ENCODE measurements at places on chromosomes 4 and X.

DNA sequence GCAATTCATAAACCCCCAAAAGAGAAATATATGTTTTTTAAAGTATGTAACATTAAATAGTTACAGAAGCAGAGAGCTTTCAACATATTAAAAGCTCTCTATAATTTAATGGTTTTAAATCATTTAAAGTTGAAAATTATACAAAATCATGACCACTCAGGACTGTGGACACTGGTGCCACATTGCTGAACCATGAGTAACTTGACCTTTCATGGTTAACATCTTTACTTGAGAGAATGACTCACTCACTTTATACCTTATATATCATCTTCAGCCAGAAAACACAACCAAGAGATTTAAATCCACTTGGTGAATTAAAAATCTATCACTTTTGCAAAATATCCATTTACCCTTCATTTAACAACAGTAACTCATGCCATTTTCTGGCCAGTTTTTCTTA lies 584.3 kb upstream of the SMIM31 start:
- no peak for DNase-seq

- DNase-seq, result no peak
Measured at GRCh38 chr4:29014555-29014954, 1705.6 kb upstream of the PCDH7 start.

DNA sequence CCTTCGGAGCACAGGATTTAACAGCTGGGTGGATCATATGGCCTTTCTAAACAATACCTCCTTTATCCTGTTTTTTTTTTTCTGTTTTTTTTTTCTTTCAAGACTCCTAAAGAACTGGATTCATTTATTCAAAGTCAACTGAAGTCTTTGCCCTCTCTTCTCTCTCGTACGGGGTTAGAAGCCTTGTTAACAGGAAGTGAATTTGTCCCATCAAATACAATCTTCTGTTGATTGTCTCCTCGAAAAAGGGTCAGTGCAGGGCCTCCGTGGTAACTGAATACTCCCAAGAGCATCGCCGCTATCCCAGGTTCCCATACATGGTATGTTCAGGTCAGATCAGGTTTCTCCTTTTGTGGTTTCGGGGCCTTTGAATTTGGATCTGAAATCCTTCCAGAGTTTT lies 1.8 kb upstream of the TMEM128 start:
- no peak for DNase-seq

DNA sequence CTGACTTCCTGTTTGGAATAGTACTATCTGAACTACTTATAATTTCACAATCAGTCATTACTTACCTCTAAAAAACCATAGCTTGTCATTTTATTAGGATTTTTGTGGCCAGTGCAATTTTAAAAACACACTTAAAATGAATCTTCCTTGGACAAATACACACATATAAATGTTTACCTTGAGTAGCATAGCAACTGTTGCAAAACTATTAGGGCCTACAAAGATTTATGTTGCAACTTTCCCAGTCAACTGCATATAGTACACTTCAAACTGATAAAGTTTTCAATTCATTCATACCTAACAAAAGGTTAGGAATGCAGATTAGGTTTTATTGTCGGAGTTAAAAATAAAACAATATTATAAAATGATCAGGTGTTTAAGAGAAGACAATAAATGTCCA lies 193.0 kb downstream of the PDGFC start:
- DNase-seq, result no peak

GRCh38 chr4:114782415-114783214 lies 184.0 kb downstream of the UGT8 start:
- DNase-seq, result no peak

DNA sequence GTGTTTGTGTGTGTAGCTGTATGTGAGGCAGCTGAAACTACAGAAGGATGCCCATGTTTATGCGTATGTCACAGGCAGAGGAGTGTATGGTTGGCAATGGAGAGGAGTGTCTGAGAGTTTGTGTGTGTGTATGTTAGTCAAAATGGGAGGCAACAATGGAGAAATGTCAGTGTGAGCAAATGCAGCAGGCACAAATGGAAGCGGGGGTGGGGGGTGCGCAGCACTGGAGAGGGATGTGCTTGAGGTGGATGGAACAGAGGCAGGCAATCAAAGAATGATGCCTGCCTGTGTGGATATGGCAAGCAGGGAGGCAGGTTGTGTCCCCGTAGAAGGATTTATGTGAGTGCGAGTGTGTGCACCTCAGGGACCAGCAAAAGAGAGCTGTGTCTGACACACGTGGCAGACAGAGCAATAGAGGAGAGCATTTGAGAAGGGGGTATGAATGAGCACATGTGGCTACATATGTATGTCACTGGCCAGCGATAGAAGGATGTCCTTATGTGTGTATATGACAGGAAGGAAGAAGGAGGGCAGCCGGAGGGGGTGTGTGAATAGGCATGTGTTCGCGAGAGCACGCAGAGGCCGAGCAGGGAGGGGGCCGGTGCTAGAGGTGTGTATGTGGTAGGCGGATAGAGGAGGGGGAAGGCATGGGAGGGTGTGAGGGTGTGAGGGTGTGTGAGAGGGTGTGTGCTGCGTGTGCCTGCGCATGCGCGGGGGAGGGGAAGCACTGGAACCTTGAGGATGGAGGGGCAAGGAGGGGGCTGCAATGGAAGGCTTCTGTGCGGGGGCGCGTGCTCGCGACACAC lies 1.1 kb downstream of the PJA1 start:
- peak; percentile 52 for DNase-seq

GRCh38 chr4:53855581-53856250 lies 208.7 kb downstream of the CHIC2 start:
- no peak for DNase-seq

- no peak for DNase-seq
Measured at GRCh38 chr4:76954489-76954888, 4.9 kb downstream of the SEPTIN11 start.

DNA sequence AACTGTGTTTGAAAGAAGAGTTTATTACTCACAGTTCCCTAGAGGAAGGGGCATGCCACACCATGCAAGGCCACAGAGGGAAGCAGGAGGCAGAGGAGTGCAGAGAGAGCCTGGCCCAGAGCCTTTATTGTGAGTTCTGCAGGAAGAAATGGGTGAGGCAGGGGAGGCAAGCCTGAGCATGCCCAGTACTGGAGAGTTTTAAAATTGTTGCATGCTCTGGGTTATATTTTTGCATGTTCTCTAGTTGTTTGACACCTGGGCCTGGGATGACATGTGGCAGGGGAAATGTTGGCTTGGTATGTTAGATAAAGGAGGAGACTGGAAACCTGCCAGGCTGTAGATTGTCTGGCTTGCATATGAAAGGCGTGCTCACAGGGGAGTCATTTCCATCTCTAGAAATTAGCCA lies 19.7 kb upstream of the CRMP1 start:
- no peak for DNase-seq

DNA sequence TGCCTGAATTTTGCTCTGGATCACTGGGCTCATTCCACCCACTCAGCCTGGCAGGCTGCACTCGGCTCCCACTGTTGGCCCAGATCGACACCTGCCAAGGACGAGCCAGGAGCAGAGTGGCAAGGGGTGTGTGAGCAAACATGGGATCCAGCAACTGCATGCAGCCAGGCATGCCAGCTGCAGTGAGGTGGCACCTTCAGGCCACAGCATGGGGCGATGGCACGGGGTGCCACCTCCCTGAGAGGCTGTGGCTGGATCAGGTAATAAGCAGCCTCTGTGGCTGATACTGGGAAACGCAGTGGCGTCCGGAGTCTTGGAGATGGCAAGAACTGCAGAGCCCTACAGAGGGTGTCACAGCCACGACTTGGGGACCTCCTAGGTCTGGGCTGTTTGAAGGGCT lies 244.5 kb upstream of the FSTL5 start:
- DNase-seq, result no peak

GRCh38 chr4:80086296-80086695 lies 13.3 kb upstream of the ANTXR2 start:
- DNase-seq, result no peak

- no peak for DNase-seq
Measured at GRCh38 chr4:99430106-99430505, 5.0 kb downstream of the ADH7 start.

- DNase-seq, result no peak
Measured at GRCh38 chrX:21806691-21807090, 32.7 kb upstream of the MBTPS2 start.

- DNase-seq, result no peak
Measured at GRCh38 chrX:150508451-150509367, 59.7 kb upstream of the MTM1 start.

DNA sequence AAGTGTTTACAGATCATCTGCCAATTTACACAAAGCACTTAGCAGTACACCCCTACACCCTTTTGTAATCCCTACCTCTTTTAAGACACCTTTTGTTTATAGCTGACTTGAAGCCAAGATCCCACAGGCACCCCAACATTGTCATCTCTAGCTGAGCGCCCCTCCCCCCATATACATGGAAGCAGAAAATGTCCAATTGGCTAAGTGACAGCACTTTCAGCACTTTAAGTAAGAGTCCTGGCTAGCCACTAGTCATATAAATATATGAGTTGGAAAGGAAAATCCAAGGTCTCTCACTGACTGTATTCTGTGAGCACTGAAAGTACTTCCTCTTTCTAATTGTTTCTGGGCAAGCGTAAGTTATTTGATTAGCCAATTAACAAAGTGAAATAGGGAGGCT lies 108.2 kb downstream of the NSUN7 start:
- DNase-seq, result no peak

DNA sequence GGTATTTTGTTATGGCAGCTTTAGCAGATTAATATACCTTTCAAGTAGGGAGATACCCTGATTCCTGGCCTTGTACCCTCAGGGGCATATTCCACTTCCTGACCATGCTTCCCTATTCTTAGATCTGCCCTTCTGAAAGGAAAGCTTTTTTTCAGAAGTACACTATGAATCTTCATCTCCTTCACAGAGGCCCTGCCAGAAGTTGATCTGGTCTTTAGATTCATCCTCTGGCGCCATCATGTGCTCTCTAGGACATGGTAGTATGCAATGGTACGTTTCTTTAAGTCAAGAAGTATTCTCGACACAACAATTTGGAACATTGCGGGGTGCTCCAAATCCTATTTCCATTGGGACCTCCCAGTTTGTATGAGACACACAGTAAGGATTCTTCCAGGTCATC lies 39.6 kb upstream of the DIPK2B start:
- DNase-seq, result no peak

DNA sequence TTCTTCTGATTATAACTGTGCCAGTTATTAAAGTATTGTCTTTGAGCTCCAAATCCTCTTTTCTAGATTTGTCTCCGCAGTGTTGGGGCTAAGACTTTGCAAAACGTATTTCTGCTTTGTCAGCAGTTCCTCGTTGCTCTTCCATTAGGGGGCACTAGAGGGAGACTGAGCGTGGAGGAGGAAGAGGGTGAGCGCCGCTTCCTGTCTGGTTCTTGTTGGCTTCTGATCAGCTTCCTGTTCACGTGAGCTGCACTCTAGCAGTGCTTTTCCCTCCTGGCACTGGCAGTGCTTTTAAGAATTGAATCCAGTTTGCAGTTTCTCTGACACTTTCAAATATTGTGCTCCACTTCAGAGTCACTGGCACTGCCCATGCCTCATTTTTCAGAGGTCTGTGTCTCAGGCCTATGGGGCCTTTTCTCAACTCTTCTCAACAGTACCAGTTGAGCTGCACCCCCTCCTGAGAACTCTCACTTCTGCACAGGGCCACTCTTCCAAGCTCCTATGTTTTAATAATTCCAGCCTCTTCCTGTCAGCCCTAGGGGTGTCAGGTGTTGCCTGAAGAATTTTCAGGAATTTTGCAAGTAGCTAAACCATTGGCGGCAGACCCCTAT lies 54.4 kb upstream of the LCORL start:
- DNase-seq, result peak; percentile 43

DNA sequence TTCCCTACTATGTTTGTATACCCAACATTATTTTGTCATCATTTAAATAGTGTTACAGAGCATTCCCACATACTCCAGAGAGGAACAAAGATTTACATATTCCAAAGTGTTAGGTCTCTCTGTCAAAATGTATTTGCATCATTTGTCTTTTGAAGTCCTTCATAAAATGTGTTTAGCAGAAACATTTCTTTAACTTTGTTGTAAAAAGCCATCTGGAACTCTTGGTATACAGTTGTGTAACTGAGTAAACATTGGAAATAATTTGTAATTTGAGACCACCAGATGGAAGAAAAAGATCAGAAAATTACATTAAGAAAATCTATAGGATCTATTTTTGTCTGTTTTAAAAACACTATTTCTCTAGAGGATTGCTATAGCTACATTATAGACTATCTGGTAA lies 56.6 kb upstream of the ALB start:
- no peak for DNase-seq

DNA sequence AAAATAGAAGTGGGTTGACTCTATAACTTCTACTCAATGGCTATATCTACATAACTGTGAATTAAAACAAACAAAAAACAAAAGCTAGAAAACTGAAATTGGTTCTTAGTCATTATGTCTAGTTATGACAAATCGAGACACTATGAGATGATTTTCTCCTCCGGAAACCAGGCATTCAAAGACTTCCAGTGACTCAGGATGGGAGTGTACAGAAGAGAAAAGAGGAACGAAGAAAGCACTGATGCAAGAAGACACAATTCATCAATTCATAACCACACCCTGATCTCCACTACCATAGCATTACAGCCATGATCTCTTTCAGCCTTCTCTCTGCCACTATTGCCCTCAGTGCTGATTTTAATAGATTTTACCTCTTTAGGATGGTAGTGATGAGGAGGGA lies 253.6 kb downstream of the CBLL2 start:
- no peak for DNase-seq

- DNase-seq, result no peak
Measured at GRCh38 chrX:153568451-153569011, 30.4 kb downstream of the CCNQ start.

- no peak for DNase-seq
Measured at GRCh38 chr4:147768113-147768512, 36.2 kb downstream of the ARHGAP10 start.

DNA sequence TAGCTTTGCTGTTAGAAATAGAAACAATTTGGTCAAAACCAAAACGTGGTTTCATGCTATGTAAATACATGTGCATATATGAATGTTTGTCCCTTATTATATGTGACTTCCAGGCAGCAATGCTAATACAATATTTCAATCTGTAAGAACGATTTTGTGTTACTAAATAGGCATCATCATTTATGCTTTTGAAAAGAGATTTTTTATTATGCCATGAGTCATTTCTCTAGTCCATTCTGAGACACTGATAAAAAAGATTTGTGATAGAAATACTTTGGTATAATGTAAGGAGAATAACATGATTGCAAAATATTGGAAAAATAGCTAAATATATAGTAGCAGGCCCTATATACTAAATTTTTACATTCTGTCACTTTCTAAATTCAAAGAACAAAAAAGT lies 28.9 kb downstream of the SYNPO2 start:
- no peak for DNase-seq

- DNase-seq, result no peak
Measured at GRCh38 chr4:52592287-52592686, 66.8 kb downstream of the USP46 start.
